ENCODE measurements at places on chromosomes 12 and 14.
A peak's percentile ranks its signal among the peaks of the same experiment; 100 is the strongest.

DNA sequence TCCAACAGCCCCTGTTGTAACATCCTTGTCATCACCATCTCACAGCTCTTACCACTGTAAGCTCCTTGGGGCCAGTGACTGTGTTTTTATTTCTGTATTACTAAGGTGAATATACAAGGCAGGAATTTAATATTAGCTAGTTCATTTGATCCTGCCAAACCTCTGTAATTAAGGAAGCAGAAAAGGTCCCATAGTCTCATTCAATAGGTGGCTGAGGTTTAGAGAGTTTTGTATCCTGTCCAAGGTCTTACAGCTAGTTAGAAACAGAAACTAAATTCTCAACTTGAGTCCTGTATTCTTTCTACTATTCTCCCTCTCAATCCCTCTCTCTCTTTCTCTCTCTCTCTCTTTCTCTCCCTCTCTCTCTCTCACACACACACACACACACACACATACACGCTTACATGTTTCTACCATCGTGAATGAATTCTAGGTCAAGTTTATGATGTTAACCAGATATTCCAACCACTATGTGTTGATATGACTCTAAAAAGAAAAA, 543 bp upstream of the GLIPR1 start:
- DNase-seq: no peak

- DNase-seq: no peak
Observed at GRCh38 chr12:94872971-94873733, 130.3 kb downstream of the NDUFA12 start.

DNA sequence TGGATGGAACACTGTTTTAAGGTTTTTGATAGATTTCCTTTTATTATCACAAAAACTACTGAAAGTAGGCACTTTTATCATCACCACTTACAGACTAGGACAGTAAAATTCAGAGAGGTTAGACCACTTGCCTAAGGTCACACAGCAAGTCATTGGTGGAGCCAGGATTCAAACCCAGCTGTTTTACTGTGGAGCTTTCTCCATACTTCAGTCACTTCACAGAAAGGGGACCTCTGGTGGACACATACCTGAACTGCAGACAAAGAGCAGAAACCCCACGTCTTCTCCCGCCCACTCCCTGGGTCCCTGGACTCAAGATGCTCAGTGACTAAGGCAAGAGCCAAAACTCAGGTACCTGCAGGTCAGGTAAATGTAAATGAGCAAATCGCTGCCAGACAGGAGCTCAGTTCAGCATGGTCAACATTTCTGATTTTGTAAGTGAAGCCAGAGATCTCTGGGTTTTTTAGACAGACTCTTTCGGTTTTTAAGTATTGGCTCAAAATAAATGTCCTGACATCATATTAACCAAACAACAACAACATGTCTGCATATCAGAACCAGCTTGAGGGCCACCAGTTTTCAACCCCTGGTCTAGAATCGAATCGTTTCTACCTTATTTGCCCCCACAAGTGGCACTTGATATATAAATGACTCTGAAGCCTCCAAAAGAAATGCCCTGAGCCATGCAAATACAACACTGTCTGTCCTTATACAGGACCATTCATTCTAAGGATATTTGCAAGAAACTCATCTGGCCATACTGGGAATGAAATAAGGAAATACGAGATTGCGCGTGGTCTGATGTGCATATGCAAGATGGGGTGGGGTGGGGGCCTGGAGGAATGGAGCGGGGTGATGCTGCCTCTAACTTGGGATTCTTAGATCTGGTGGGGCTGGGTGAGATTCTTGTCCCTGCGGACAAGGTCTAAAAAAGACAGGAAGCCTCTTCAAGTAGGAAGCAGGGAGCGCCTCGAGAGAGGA, 110.9 kb downstream of the KSR2 start:
- peak; percentile 14 for DNase-seq

- no peak for DNase-seq
Observed at GRCh38 chr12:2290091-2290490, 237.3 kb downstream of the CACNA1C start.
